Right hindlimb (tissue), 1 donor: ENCODE measurements at places on chromosomes 1 and 21.
A peak's percentile ranks its signal among the peaks of the same experiment; 100 is the strongest.

- DNase-seq = no peak
Observed at GRCh38 chr1:160779626-160780397, 16.2 kb upstream of the LY9 start.

DNA sequence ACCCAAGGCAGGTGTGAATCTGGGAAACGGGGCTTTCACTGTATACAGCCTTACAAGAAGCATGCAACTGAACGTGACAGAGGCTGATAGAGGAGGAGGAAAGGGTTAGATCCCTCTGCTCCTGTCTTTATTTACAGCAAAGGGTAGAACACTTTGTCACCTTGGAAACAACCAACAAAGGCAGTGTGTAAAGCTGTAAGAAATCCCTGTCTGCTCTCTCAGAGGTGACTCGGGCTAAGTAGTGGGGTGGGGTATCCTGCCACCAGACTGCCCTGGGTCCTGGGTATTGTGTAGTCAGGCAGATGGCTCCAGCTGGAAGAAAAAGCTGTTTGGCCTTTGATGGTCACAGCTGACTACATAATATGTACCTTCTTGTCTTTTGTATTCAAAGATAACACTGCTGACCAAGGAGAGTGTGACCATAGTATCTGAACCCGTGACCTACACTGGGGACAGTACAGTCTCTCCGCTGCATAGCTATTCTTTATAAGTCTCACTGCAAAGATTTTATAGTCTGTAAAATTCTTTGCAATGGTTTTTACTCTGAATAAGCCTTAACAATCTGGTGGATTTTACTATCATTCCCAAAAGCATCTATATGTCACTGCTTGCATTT, 22.1 kb upstream of the POU2F1 start:
- no peak for DNase-seq

GRCh38 chr1:234656070-234656895, 46.3 kb upstream of the IRF2BP2 start:
- no peak for DNase-seq

- DNase-seq = no peak
Observed at GRCh38 chr1:201184307-201185122, 6.1 kb upstream of the IGFN1 start.

DNA sequence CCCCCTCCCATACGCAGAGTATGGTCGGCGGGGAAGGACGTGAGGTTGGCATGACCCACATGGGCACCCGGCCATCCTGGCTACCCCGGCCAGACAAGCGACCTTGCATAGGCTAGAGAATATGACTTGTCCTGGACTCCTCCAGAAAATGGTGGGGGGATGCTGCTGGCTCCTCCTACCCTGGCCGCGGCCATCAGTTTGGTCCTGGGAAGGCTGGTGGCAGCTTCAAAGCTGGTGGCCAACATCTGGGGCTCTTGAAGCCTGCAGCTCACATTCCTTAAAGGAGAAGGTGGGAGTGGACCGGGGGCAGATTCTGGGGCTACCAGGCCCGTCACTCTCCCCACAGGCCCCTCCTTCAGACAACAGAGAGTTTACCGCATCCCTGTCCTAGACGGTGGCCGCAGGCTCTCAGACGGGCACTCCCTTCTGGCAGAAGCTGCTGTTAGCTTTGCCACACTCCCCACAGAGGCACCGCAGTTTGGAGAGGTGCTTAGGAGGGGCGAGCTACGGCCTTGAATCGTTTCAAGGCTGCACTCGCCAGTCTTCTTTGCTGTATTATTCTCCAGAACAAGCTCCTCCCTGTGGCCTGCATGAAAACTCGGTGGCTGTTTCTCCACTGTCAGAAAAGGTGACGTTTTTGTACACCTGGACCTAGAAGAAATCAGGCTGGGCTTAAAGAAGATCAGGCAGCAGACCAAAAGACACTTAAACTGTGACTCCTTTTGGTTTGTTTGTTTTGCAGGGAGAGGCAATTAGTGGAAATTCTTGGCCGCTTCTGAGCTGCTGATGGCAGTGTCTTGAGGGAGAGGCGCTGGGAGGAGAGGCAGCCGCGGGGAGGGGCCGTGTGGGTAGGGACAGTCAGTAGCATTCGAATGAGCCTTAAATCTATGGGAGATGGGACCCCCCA, 68.0 kb downstream of the RUNX3 start:
- no peak for DNase-seq

- DNase-seq = no peak
Observed at GRCh38 chr1:8063298-8064036, 37.4 kb upstream of the ERRFI1 start.

- DNase-seq = no peak
Observed at GRCh38 chr21:33232291-33233034, 2.7 kb downstream of the IFNAR2 start.

DNA sequence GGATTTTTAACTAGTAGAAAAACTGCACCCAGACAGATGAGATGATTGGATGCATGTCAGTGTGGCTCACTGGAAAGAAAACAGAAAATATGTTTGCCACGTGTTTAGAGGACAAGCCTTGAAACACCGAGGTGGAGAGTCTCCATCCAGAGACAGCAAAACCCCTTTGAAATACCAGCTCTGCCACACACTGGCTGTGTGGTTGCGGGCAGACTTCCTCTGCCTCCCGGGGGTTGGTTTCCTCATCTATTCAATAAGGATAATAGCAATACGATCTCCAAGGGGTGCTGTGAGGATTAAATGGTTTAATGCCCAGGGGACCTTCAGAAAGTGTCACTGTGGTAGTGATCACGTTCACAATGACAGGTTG, 67.2 kb upstream of the PARP1 start:
- no peak for DNase-seq

GRCh38 chr21:45594721-45595489, 48.6 kb upstream of the PCBP3 start:
- no peak for DNase-seq

- peak; percentile 22 for DNase-seq
Observed at GRCh38 chr1:58619286-58620054, 42.4 kb upstream of the TACSTD2 start.

DNA sequence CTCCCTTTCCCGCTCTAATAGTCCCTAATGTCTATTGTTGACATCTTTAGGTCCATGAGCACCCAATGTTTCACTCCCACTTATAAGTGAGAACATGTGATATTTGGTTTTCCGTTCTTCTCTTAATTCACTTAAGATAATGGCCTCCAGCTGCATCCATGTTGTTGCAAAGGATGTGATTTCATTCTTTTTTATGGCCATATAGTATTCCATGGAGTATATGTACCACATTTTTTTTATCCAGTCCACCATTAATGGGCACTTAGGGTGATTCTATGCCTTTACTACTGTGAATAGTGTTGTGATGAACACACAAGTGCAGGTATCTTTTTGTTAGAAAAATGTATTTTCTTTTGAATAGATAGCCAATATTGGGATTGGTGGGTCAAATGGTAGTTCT, 126.0 kb upstream of the RAB3GAP2 start:
- no peak for DNase-seq

DNA sequence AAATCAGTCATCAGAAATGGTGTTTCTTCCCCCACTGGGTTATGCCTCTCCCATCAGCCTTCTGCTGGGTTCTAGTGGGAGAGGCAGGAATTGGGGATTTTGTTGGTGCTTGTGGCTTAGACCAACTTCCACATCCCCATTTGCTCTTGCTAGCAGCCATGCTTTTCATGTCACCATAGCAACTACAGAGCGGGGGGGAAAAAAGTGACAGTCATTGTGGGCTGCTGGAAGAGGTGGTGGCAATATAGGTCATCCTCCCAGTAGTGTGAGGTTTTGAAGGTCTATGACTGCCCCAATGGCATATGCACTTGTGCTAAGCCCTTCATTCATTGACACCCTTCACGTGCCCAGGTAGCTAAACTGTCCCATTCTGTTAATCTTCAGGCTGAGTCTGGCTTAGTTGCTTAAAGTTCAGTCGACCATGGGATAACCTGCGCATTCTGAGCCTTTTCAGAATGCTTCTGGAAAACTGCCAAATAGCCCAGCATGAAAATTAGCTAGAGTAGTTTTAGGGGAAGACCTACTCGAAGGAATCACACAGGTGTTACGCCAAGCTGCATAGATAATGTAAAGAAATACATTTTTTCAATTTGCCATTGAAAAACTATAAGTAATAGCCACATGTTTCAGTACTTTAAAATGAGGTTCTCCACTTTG, 53.7 kb upstream of the ZNF326 start:
- DNase-seq = no peak

GRCh38 chr1:229167318-229167717, 103.6 kb upstream of the RAB4A start:
- no peak for DNase-seq
